ENCODE measurements at places on chromosomes 11 and 22.

- DNase-seq, result no peak
Observed at GRCh38 chr11:122853261-122853660, 15.0 kb downstream of the CRTAM start.

- no peak for DNase-seq
Observed at GRCh38 chr11:10049756-10050155, 244.3 kb downstream of the SBF2 start.

- no peak for DNase-seq
Observed at GRCh38 chr11:102577723-102578122, 47.2 kb upstream of the MMP7 start.

GRCh38 chr11:126139111-126140091 lies 72.0 kb downstream of the RPUSD4 start:
- DNase-seq, result no peak

GRCh38 chr11:26558190-26558589 lies 13.9 kb downstream of the MUC15 start:
- no peak for DNase-seq

DNA sequence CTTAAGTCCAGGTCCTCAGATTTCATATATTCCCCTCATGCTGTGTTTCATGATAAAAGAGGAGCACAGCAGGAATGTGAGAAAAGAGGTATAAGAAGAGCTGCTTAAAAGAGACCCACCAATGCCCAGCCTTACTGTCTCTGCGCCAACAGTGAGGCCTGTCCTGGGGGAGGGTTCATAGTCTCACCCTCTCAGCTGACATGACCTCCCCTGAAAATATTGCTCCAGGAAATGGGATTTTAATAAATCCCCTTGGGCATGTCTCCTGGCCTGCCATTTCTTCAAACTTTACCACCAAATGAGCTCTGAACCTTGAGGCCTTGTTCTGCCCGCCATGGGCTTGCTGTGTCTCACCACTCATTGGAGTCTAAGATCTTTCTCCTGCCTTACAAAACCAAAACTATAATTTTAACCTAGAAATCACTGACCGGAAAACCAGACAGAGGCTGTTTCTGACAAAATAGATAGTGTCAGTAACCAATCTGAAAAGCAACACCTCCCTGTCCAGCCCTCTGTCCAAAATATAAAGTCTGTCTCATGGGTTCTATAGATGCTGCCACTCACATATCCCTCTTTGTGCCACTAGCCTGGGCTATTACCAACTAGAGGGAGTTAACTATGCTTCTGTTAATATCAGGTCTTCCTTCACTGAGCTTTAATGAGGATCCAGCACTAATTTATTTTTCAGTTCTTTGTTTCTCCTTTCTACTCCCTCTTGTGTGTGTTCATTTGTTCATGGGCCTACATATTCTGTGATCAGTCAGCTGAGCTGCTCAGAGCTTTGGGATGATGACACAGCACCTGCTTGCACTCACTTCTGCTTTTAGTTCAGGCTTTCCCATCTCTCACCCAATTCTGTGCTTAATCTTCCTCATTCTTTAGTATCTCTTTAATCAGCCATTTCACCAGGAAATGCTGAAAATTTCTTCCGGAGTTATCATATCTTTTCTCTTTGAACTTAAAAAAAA lies at the start of gene OR2AG2:
Gene OR2AG2, minus strand, starts transcription at position 51 of the 968 bp plus-strand sequence. CDS start 3,019 bp downstream, outside the sequence.
- no peak for DNase-seq

GRCh38 chr11:28476049-28476448 lies 367.9 kb downstream of the METTL15 start:
- DNase-seq, result no peak

- no peak for DNase-seq
Observed at GRCh38 chr11:109433753-109434256, 11.8 kb downstream of the C11orf87 start.

DNA sequence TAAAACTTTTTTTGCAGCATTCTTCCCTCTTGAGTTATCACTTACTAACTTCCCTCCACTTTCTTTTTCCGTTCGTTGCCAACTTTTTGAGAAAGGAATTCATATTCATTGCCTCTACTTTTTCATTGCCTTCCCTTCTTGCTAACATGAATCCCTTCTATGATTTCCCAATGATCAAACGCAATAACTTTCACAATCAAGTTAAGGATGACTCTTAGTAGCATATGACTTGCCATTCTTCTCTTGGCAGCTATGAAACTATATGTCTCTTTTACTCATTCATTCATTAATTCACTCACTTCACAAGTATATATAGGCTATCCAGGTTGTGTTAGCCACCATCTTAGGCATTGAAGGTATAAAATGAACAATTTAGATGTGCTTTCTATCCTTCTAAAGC lies 16.6 kb upstream of the ARHGAP20 start:
- DNase-seq, result no peak

- DNase-seq, result no peak
Observed at GRCh38 chr22:20660441-20661054, 113.4 kb upstream of the SERPIND1 start.

DNA sequence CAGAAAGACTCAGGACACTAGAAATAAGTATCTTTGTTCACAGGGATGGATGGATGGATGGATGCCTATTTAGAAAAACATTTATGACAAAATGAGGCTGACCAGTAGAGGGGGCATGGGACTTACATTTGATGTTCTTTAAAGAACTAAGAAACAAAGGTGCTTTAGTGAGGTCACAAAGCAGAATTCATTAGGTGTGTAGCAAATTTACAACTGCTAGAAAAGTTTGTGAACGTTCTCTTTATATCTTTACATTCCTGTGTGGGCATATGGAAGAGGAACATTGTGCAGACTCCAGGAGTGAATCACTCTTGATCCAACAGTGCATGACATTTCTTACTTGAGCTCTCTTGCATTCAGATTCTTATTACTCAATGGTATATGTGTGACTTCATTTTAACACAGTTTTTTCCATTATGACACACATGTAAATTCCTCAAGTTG lies 15.8 kb upstream of the SIK2 start:
- DNase-seq, result no peak

- DNase-seq, result no peak
Observed at GRCh38 chr22:49349841-49350381, 477.8 kb downstream of the BRD1 start.

GRCh38 chr11:123020968-123021367 lies 39.3 kb upstream of the BSX start:
- no peak for DNase-seq

- DNase-seq, result peak; percentile 79
Observed at GRCh38 chr22:37741312-37741795, 44.5 kb downstream of the TRIOBP start.
